ENCODE measurements at places on chromosomes 7 and 10.

- DNase-seq = no peak
These were observed 531 bp downstream of the IKZF1 start for GRCh38 chr7:50304911-50305582.

GRCh38 chr10:121681997-121682687, 83.9 kb upstream of the FGFR2 start:
- no peak for DNase-seq

DNA sequence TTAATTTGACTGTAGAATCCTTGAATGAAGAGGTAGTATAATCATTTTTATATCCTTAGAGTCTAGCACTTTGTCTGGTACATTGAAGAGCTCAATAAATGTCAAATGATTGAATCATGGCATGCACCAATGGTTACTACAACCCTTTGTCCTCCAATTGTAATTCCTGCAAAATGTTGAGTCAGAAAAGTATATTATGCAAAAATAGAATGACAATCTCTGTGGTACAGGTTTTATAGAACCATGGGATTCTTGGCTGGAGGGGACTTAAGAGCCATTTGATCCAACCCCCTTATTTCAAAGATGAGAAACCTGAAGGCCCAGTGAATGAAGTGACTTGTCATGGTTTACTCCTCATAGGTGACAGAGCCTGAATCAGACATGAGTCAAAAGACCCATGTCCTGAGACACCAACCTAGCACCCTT, 30.9 kb upstream of the SMKR1 start:
- no peak for DNase-seq

- no peak for DNase-seq
These were observed 14.7 kb downstream of the SRI start for GRCh38 chr7:88205179-88205578.

DNA sequence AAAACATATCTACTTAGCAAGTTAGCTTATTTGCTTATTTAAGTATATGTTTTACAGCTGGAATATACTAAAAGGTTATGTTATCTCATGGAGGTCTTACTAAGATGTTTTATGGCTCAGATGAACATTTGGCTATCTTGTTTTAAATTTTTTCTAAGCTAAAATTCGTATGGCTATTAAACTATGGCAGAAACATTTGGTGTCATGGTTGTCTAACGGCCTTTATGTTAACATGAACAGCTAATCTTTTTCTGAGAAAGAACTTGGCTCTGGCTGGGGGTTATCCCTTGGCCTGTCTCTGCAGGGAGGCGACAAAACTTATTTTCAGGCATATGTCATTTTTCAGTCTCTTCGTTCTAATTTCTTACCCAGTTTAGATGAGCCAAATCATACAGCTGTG, 101.5 kb upstream of the MTPN start:
- no peak for DNase-seq

DNA sequence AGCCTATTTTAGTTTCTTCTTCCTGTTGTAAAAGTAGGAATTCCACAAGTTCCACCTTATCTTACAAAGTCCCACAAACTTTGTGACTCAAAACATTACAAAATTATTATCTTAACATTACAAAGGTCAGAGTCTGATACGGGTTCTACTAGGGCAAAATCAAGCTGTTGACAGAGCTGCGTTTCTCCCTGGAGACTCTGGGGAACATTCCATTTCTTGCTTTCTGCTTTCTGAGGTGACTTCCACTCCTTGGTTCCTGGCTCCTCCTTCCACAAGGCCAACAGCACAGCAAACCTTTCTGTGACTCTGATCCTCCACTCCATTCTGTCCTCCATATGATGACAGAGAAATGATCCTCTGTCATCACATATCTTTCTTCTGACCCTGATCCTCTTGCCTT, 10.6 kb downstream of the OR2F1 start:
- no peak for DNase-seq

GRCh38 chr7:50684713-50685075, 98.0 kb downstream of the GRB10 start:
- no peak for DNase-seq

DNA sequence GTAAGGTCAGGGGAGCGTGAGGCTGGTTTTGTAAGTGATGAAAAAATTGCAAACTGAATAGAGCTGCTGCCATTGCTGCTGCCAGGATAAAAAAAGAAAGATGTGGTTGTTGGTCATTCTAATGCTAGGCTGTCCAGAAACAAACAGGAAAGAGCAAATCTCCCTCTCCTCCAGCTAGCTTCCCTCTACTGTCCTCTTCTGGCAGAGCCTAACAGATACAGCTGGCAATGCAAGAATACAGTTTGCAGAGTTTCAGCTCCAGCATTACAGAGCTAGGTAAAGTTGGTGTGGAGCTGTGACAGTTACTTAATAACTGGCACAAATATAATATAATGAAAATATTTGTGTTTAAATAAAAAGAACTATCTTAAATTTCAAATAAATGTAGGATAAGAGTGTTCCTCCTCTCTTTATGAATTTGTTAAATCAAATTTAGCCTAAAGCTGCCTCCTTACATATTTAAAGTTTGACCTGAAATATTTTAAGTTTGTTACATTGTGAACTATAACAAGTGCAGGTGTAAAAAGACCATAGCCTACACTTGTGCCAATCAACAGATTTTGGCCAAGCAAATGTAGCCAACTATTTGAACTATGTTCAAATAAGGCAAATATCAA, 407.7 kb downstream of the SH2D4B start:
- DNase-seq = no peak

- no peak for DNase-seq
These were observed 81.3 kb downstream of the PRKCQ start for GRCh38 chr10:6498771-6499170.

DNA sequence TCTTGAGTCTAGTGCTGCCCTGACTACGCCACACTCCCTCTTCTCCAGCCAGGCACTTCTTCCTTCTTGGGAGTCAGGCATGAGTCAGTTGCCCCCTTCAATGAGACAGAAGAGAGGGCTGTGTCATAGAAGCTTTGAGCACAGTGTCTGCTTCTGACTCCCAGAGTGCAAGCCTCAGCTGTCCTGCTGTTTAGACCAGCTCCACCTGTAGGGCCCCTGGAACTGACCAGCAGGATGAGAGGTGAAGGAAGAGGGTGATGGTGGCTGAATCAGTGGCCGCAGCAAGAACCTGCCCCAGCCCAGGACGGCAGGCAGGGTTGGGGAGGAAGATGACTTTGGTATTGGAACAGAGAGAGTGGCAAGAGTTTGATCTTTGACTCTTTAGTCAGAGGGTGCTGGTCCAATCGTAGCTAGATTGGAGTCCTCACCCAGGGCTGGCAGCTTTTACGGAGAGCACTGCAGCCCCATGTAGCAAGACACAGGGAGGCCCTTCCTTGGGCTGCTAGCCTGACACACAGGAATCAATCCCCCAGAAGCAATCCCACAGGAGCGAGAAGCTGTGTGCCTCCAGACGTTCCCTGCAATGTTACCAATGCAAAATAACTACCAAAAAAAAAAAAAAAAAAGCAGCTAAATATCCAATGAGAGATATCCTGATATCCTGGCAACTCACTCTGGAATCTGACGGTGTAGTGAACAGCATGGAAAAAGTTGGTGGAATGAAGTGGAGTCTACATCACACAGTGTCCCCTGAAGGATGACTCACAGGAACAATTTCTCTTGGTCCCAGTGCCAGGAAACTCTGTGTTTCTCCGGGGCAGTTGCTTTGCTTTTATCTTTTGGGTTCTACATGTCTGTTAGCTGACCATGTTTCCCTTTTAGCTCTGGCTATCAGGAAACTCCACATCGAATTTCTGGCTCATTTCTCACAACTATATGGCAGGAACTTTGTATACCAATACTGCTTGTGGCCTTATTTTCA, 6.9 kb downstream of the C10orf62 start:
- DNase-seq = peak; percentile 95

- DNase-seq = no peak
These were observed 420.0 kb downstream of the THSD7A start for GRCh38 chr7:11412036-11412435.

DNA sequence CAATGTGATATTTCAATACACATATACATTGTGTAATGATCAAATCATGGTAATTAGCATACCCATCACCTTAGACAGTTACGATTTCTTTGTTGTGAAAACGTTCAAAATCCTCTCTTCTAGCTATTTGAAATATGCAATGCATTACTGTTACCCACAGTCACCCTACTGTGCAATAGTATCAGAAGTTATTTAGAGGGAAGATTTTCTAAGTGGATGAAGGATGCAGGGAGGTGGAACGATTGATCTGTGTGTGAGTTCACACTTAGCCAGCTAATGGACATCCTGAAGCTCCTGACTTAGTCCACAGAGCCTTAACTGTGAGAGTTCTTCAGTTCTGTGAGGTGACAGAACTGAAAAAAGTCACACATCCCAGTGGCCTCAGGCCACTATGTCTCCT, 97.2 kb upstream of the LAMB4 start:
- DNase-seq = no peak

GRCh38 chr7:26397796-26398426, 106.2 kb downstream of the SNX10 start:
- DNase-seq = no peak

- DNase-seq = peak; percentile 59
These were observed 145.9 kb downstream of the SH3PXD2A start for GRCh38 chr10:103709341-103709920.

Measured in fibroblast of the aortic adventitia (primary cell).